Heart left ventricle (tissue), 16 donors: ENCODE measurements at places on chromosomes 6 and 20. TPM values are rescaled to one million over a fixed set of nuclear protein-coding genes. Genes with fewer than 3 reads are reported as not detected.

PSORS1C1 gene
- total RNA-seq: 0.63 TPM

SLCO4A1 gene
- 20.3 TPM for total RNA-seq

BANF2 gene
- not detected for total RNA-seq

CRYBG1 gene
- total RNA-seq: 1.3 TPM

BACH2 gene
- total RNA-seq: 4.0 TPM

LTB gene
- total RNA-seq: 0.30 TPM

MYB gene
- 0.12 TPM for total RNA-seq

DNA sequence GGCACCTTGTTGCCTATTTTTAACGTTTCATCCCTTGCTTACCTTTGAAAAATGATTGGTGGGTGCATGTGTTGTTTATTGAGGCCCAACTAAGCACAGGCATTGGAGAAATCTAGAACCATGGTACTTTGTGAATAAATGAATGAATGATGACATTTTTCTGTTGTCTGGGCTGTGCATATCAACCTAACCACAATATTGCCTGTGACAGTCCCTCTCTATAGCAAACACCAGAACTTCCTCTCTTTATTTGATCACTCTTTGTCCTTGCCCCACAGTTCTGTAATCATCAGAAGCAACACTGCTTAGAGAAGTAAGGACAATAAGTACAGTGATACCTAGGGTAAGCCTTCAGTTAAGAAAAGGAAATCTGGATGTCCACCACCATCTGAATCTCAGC lies 75.1 kb downstream of the TBC1D7 start:
- no peak overlapping the region for H3K27ac ChIP-seq
- H3K4me1 ChIP-seq: no peaks in the 10 kb centered on the region
- no peak overlapping the region for H3K4me3 ChIP-seq
- H3K27me3 ChIP-seq: no peaks in the 10 kb centered on the region
- DNase-seq: no peak
- H3K36me3 ChIP-seq: peaks cover 8% of the 10 kb centered on the region

DNA sequence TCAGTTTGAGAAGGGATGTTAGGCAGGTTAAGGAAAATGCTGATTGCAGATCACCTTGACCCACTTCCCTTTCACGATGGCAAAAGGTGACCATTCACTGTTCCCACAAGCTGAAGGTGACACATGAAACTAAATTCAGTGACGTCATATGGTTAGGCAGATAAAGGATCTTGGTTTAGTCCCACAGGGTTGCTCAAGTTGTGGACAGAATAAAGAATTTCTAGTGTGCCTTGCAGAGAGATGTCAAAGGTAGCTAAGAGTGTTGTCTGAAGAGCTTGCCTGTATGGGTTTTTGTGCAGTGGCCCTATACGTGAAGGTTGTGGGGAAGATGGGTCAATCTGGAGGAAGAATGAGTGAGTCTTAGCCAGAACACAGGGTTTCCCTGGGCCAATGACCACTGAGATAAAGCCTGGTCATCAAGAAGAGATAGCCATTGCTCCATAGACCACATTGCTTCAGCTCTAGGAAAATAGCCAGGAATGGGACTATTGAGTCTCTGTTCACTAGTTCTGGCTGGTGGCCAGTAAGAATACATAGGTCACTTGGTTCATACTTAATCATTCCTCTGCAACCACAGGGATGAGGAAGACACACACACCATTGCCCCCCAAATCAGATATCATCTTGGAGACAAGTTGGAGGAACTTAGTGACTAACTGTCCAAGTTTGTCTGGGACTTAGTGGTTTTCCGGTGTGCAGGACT lies 148.5 kb upstream of the ATXN1 start:
- no peaks in the 10 kb centered on the region for H3K36me3 ChIP-seq
- no peak for DNase-seq
- no peak overlapping the region for H3K27ac ChIP-seq
- H3K4me1 ChIP-seq: no peaks in the 10 kb centered on the region
- no peak overlapping the region for H3K4me3 ChIP-seq

DNA sequence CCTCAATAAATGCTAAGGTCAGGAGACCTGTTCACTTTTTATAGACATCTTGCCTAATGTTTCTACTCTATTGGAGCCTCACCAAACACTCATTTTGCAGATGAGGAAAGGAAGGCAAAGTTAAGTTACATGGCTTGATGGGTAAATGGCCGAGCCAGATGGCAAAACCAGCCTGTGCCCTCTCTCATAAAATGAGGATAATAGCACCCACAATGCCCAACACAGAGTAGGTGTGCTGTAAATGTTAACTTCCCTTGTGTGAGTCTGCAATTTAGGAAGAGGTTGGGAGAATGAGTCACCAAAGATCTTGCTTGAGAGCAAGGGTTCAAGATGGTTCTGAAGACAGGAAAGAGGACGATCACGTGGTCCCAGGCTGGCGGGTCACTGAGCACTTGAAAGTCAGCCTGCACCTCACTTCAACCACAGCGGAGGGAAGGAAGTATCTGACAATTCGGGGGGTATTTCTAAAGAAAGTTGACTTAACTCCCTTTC lies 3.3 kb downstream of the KCNK5 start:
- no peaks in the 10 kb centered on the region for H3K36me3 ChIP-seq
- no peak for DNase-seq
- peaks cover 18% of the 10 kb centered on the region for H3K27me3 ChIP-seq
- no peaks in the 10 kb centered on the region for H3K4me1 ChIP-seq

DNA sequence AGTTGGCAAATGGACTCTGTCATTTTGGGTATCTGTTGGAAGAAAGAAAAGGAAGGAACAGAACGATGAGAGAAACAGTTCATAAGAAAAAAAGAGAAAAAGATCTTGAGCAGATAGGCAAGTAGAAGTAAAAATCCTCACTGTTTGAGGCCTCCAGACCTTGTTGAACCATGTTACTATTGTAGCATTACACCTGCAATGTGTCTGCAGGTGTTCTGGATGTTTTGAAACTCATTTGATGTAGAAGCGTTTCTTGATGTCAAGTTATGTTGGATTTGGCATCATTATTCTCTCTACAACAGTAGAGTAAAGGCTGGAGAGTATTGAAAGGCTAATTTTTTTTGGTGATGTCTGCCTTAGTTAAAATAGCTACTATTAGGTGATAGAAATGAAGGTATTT lies 108.7 kb downstream of the CARMIL1 start:
- H3K4me1 ChIP-seq: peaks cover 6% of the 10 kb centered on the region
- DNase-seq: no peak
- no peaks in the 10 kb centered on the region for H3K36me3 ChIP-seq
- no peak overlapping the region for H3K4me3 ChIP-seq

DNA sequence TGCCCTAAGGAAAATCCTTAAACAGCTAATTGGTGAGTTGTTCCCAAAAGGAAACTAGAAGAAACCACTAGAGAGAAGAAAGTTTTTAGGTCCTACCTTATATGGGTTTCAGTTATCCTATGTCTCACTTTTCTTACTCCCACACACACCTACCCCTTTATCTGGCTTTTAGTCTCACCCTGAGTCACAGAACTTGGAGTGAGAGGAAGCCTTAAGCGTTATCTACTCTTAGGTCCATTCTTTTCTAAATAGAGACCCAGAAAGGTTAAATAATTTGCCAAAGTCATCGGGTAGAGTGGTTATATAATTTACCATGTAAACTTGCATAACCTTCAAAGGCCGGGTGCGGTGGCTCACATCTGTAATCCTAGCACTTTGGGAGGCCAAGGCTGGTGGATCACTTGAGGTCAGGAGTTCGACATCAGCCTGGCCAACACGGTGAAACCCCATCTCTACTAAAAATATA lies 4.3 kb upstream of the RPP21 start:
- H3K4me1 ChIP-seq: peaks cover 3% of the 10 kb centered on the region
- peaks cover 9% of the 10 kb centered on the region for H3K36me3 ChIP-seq
- H3K27me3 ChIP-seq: no peaks in the 10 kb centered on the region
- no peak overlapping the region for H3K4me3 ChIP-seq

DNA sequence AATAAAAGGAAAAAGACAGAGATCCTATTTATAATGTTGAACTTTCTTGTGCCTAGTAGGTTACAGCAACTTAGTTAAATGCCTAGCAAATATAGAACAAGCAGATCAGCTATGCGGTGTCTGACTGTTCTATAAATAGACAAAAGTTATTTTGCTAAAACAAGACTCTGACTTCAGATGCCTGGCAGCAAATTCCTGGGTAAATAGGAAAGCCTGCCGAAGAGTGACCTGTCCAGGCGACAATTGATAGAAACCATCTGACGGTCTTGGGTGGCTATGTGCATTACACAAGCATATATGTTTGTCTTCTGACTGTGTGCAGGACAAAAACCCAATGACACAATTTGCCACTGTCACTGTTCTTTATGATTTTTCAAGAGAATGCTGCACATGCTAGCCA lies 38.0 kb upstream of the PDE10A start:
- peak; percentile 55 for DNase-seq
- peak overlapping the region; percentile 78 for H3K27ac ChIP-seq
- H3K27me3 ChIP-seq: no peaks in the 10 kb centered on the region
- H3K36me3 ChIP-seq: no peaks in the 10 kb centered on the region
- H3K4me3 ChIP-seq: no peak overlapping the region
- peaks cover 25% of the 10 kb centered on the region for H3K4me1 ChIP-seq

- H3K27me3 ChIP-seq: no peaks in the 10 kb centered on the region
- no peak overlapping the region for H3K4me3 ChIP-seq
- H3K36me3 ChIP-seq: no peaks in the 10 kb centered on the region
- H3K27ac ChIP-seq: no peak overlapping the region
Measured at GRCh38 chr6:25875563-25875905, 1.5 kb upstream of the SLC17A3 start.

DNA sequence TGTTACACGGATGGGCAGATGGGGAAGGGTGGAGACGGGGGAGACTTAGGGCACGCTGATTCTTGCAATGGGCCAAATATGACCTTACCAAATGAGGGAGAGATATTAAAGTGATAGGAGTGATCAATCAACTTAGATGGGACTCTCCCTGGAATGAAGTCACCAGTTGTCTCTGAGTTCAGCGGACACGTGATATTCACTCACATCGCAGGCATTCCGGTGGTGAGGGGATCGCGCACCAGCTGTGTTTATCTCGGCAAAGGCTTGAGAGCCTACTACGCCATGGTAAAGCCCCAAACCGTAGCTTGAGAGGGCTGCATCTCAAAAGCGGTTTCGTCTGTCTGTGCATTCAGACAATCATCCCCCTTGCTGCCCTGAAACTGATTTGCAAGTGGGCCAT lies 5.5 kb downstream of the BMP7 start:
- no peaks in the 10 kb centered on the region for H3K4me1 ChIP-seq
- H3K27ac ChIP-seq: no peak overlapping the region
- H3K4me3 ChIP-seq: no peak overlapping the region
- no peak for DNase-seq
- H3K36me3 ChIP-seq: no peaks in the 10 kb centered on the region
- peaks cover 21% of the 10 kb centered on the region for H3K27me3 ChIP-seq

DNA sequence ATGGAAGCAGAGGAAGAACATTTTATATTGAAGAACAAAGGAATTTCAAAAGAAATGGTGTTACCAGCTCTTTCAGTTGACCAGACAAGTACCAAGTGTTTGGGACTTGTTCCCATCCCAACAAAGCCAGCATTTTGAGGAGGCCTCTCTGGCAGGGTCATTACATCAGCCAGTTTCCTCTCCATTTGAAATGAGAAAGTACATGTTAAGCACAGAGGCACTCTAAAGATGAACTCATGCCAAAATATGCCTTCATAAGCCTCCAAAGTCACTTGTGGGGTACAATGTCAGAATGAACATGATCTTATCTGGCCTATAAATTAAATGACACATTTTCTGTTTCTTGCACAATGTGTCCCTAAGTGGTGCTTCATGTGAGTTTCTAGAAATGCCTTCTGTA lies 223.9 kb downstream of the PRL start:
- no peak for DNase-seq
- peaks cover 19% of the 10 kb centered on the region for H3K4me1 ChIP-seq
- H3K27ac ChIP-seq: no peak overlapping the region
- no peaks in the 10 kb centered on the region for H3K36me3 ChIP-seq
- no peak overlapping the region for H3K4me3 ChIP-seq

GRCh38 chr6:22756365-22756764 lies 187.0 kb downstream of the HDGFL1 start:
- no peaks in the 10 kb centered on the region for H3K4me1 ChIP-seq
- DNase-seq: no peak
- no peaks in the 10 kb centered on the region for H3K36me3 ChIP-seq
- H3K4me3 ChIP-seq: no peak overlapping the region
- H3K27ac ChIP-seq: no peak overlapping the region

DNA sequence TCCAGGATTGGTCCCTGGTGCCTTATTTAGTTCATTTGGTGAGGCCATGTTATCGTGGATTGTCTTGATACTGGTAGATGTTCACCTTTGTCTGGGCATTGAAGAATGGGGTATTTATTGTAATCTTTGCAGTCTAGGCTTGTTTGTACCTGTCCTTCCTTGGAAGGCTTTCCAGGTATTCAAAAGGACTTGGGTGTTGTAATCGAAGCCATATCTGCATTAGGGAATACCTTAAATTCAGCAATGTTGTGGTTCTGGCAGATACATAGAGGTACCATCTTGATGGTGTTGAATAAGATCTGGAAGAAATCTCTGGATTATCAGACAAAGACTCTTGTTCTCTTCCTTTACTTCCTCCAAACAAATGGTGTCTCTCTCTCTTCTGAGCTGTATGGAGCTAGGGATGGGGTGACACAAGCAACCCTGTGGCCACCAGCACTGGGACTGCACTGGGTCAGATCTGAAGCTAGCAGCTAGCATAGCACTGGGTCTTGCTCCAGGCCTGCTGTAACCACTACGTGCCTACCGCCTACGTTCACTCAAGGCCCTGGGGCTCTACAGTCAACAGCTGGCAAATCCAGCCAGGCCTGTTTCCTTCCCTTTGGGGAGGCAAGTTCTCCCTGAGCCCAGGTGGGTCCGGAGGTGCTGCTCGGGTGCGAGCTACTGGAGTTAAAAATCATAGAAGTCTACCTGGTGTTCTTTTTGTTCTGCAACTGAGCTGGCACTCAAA lies 261.1 kb upstream of the CITED2 start:
- no peak overlapping the region for H3K4me3 ChIP-seq
- no peaks in the 10 kb centered on the region for H3K36me3 ChIP-seq
- H3K27me3 ChIP-seq: no peaks in the 10 kb centered on the region
- H3K27ac ChIP-seq: no peak overlapping the region

DNA sequence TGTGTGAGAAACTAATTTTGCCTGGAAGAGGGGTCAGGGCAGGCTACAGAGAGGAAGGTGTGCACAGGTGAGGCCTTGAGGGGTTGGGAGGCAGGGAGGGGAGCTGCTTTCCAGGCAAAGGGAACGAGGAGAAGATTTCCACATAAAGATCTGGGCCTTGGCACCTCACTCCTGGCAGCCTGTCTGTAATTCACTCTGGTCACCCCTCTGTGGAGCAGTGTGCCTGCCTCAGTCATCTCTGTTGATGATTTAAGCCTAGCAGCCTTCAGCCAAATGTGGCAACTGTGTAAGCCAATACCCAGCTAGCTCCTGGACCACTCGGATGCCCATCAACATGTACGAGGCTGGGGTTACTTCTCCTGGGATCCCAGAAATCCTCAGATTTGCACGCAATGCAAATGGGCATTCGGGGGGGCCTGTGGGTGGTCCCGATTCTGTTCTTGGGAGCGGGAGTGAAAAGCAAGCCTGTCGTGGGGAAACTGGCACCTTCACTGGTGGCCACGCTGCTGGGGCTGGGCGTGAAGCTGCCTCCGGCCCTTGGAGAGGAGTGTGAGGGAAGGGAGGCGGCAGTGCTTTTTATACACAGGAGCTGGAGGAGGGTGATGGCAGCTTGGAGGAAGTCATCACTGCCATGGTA lies 360.4 kb downstream of the ZFAND3 start:
- no peak overlapping the region for H3K27ac ChIP-seq
- H3K4me3 ChIP-seq: no peak overlapping the region
